ENCODE measurements at places on chromosomes 13 and 19.

DNA sequence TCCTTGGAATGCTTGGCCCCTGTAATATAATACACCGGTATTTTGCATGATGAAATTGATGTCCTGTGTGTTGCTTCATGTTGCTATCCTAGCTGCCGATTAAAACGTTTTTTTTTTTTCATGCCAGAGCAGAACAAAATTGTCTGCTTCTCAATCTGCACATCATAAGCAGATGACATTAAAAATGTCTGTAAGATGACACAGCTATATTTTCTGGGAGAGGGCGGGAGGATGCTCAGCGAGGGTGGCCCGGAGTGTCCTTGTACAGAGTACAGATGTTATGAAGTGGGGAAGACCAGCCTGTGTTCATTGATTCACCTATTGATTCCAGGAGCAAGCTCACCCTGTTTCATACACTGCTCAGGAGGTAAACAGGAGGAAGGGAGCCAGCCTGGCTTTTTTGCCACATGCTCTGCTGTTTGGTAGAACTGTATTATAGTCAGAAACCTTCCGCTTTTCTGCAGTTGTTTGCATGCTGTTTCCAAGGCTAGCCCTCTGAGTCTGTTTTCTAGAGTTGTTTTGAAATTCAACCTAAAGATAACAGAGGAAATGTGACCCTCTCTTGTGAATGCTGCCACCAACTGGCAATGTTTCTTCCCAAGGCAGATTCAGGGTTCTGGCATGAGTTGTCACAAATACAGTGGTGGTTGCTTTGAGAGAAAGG is 4.7 kb upstream of the IRS2 start:
- DNase-seq = no peak

DNA sequence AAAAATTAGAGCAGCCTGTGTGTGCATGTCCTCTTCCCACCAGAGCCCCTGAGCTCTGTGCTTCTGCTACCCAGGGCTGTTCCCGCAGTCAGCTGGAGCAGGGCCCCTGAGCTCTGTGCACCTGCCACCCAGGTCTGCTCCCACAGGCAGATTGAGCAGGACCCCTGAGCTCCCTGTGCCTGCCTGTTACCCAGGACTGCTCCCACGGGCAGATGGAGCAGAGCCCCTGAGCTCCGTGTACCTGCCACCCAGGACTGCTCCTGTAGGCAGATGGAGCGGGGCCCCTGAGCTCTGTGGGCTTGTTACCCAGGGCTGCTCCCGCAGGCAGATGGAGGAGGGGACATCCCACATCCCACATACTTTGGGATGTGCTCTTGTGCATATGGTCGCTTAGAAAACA is 186.8 kb upstream of the SOX1 start:
- no peak for DNase-seq

GRCh38 chr19:370641-371330 is 26.2 kb upstream of the MIER2 start:
- no peak for DNase-seq

- DNase-seq = no peak
These were observed 51.3 kb downstream of the COL4A2 start for GRCh38 chr13:110358381-110358780.

- no peak for DNase-seq
These were observed 2662.9 kb upstream of the PCDH20 start for GRCh38 chr13:64078480-64078936.

DNA sequence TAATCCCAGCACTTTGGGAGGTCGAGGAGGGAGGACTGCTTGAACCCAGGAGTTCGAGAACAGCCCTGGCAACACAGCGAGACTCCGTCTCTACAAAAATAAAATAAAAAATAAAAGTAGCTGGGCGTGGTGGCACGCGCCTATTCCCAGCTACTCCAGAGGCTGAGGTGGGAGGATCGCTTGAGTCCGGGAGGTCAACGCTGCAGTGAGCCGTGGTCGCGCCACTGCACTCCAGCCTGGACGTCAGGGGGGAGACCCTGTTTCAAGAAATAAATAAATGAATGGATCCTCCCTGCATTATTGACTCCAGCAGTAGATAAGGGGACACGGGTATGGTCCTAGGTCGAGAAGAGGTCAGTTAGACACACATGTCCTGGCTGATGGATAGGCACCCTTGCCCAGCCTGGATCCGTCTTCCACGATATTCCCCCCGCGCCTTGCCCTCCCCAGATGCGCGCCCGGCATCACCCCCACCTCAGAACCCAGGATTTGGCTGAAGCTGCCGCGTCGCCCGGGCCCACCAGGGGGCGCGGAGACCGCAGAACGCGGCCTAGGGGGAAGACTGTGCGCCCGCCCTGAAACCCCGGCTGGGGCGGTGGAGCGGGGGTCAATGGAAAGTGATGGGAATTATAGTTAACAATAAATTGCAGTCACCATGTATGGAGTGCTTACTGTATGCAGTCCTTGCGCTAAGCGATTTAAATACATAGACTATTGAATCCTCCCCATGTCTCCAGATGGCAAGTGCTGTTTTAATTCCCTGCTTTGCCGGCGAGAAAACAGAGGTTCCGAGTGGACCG is 2.1 kb upstream of the HOOK2 start:
- peak; percentile 72 for DNase-seq

GRCh38 chr13:97278435-97279411 is 56.6 kb downstream of the MBNL2 start:
- no peak for DNase-seq

- no peak for DNase-seq
These were observed 216.4 kb upstream of the SGCG start for GRCh38 chr13:22964245-22964966.

- DNase-seq = no peak
These were observed 97.1 kb downstream of the SIPA1L3 start for GRCh38 chr19:38004186-38004520.

GRCh38 chr13:110119935-110120905 is 186.7 kb downstream of the COL4A1 start:
- DNase-seq = no peak

- DNase-seq = no peak
These were observed 12.6 kb downstream of the FFAR2 start for GRCh38 chr19:35460608-35461007.

DNA sequence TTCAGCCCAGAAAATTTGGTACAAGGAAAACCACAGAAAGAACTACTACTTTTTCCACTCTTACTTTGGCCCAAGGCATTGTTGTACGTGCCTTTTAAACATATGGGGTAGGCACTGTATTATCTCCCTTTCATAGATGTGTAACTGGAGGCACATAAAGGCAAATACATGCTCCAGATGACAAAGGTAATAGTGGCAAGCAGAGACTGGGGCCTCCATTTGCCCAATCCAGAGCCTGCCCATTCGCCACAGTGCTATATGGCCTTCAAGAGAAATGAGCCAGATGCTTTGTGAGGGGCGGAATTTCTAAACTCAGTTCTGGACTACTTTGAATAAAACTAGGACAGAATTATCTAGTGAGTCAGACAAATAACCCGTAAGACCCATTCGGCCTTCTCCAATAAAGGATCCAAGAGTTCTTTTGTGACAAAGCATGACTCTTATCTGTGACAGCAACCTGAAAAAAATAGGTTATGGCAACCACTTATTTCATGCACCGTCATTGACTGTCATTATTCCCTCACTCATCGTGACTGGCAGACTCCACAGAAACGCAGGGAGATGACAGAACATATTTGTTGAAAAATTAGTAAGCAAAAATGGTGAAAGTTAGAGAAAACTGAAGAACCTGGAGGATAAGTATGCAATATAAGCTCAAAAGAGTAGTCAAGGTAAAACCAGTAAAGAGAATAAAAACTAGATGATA is 712.0 kb upstream of the GPC6 start:
- no peak for DNase-seq

GRCh38 chr19:58571575-58571947 is 1.6 kb downstream of the MZF1 start:
- DNase-seq = no peak

DNA sequence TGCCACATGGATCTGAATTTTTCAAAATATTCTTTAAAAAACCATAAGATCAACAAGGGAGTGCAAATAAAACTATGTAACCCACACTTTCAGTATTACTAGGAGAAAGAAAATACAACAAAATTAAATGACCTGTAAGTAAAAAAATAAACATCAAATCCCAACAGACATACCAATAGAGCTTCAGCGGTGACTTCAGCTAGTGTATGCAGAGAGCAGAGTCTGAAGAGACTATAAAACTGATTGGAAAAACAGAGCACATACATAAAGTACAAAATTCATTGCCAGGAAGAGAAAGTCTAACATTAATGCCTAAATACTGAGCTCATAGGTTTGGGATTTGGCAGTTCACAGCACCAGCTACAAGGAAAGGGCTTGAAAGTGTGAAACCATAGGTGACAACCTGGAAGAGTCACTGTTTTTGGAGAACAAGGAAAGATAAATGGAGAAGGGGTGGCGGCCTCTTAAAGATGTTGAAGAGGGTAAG is 291.1 kb downstream of the LMO7 start:
- no peak for DNase-seq

DNA sequence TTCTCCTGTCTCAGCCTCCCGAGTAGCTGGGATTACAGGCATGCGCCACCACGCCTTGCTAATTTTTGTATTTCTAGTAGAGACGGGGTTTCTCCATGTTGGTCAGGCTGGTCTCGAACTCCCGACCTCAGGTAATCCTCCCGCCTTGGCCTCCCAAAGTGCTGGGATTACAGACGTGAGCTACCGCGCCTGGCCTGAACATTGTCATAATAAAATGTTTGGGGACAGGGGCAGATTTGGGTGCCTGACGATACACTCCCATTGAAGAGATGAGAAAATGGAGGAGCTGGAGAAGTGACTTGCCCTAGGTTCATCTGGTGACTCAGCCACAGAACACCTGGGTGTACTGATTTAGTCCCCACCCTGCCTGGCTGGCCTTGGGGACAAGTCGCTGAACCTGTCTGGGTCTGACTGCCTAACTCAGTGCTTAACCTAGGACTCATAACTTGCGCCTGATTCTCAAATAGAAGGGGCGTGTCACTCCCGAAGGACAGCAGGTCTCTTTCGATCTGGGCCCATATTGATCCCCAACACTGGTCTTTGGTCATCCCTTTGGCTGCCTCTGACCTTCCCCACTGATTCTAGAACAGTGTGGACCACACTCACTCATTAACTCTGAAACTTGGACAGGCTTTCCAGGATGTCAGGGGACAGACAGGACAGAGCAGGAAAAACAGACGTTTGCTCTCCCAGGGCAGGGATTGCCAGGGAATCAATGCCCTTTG is 7.6 kb upstream of the BICRA start:
- no peak for DNase-seq

GRCh38 chr13:100436099-100436498 is 152.5 kb downstream of the GGACT start:
- DNase-seq = no peak

GRCh38 chr13:36973621-36974295 is 25.4 kb downstream of the ALG5 start:
- DNase-seq = no peak

DNA sequence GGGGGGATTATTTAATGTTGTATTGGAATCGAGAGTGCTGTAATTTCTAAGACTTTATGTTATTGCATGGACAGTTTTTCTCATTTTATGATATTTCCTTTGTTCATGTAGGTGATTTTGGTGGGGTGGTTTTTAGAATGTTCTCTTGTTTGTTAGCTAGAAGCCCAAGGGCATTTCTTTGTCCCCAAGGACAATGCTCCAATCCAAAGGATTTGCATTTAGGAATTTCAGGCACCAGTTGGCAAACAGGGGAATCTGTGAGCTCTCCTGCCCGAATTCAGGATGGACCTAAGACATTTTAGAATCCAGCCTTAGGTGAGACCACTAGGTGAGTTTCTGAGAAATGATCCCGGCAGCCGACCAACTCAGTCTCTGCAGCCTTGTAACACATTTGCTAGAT is 324.9 kb downstream of the KCNRG start:
- DNase-seq = no peak

GRCh38 chr13:26052337-26052736 is 521 bp upstream of the SHISA2 start:
- DNase-seq = no peak

GRCh38 chr13:45798851-45799250 is 52.7 kb downstream of the SIAH3 start:
- DNase-seq = no peak

- DNase-seq = no peak
These were observed 596.5 kb upstream of the KLF12 start for GRCh38 chr13:74730556-74731331.

GRCh38 chr13:21966014-21966413 is 295.1 kb downstream of the FGF9 start:
- no peak for DNase-seq

DNA sequence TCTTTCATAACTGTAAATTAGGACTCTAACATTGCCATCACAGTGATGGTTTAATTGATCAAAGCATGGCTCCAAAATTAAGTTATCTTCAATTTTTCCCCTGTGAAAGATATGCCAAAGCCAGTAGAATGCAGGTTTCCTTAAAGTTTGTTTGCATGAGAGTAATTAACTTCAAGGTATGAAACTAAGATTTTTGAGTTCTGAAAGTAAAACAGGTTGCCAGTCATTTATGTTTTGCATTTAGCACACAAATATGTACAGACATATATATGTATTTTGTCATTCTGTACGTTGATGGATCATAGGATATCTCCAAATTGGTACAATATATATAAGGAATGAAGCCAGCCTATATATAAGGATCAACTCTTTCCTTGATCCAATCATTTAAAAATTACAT is 23.6 kb upstream of the NDFIP2 start:
- no peak for DNase-seq

- no peak for DNase-seq
These were observed 1.7 kb downstream of the ETFB start for GRCh38 chr19:51364200-51365106.

DNA sequence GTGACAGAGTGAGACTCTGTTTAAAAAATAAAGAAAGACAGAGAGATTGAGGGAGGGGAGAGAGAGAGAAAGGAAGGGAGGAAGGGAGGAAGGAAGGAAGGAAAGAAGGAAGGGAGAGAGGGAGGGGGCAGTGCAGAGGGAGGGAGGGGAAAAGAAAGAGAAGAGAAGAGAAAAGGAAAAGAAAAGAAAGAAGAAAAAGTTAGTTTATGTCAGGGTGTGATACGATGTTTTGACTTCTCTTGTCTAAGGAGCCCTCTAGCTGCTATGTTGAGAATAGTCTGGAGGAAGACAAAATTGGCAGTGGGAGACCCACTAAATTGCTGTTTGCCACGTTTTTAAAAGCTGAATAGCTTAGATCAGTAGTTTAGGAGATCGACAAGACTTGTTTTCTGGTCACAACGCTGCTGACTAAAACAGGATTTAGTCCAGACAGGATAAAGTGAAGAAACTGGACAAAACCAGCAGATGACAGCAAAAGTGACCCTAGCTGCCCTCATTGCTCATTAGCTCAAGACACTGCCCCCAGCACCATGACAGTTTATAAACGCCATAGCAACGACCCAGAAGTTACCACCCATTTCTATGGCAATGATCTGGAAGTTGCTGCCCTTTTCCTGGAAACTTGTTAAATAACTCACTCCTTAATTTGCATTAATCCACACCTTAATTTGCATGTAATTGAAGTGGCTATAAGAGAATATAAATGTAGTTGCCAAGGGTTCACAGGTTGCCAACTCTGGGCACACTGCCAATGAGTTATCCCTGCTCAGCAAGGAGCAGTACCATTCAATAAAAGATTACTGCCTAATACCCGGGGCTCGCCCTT is 11.1 kb downstream of the TEX101 start:
- DNase-seq = no peak
